Activated T-helper 1 cell treated with anti-CD3 and anti-CD28 coated beads, Interleukin-12 subunit alpha, Interleukin-12 subunit beta, Interleukin-2, Interleukin-4 antibody, amounts not matched to agents 30 ng/mL and 10 ng/mL and 1 ng/mL, durations not matched to agents 14 hours and 24 hours and 36 hours (primary cell): ENCODE measurements at places on chromosomes 2 and 18. TPM values are rescaled to one million over a fixed set of nuclear protein-coding genes. Genes with fewer than 3 reads are reported as not detected.

STAT4 gene
- 57.4 and 62.1 TPM in 2 replicates for total RNA-seq

DSG4 gene
- not detected in 2 replicates for total RNA-seq

UGT1A4 gene
- total RNA-seq = not detected in 2 replicates

LBH gene
- 306 and 313 TPM in 2 replicates for total RNA-seq

UGT1A7 gene
- total RNA-seq = not detected in 2 replicates

ALKAL2 gene
- 0.18 TPM in 1 of 2 replicates, not detected in the other for total RNA-seq
